Fibroblast of the conjunctiva (primary cell): ENCODE measurements at places on chromosomes 6 and 20.

- peak; percentile 1 for DNase-seq
Observed at GRCh38 chr6:109978174-109979032, at the start of gene GPR6. Gene GPR6, plus strand, starts transcription at chr6:109978311. Its CDS starts 802 bp downstream, at chr6:109979113.

GRCh38 chr6:86215323-86215722, 572.6 kb upstream of the SYNCRIP start:
- no peak for DNase-seq

DNA sequence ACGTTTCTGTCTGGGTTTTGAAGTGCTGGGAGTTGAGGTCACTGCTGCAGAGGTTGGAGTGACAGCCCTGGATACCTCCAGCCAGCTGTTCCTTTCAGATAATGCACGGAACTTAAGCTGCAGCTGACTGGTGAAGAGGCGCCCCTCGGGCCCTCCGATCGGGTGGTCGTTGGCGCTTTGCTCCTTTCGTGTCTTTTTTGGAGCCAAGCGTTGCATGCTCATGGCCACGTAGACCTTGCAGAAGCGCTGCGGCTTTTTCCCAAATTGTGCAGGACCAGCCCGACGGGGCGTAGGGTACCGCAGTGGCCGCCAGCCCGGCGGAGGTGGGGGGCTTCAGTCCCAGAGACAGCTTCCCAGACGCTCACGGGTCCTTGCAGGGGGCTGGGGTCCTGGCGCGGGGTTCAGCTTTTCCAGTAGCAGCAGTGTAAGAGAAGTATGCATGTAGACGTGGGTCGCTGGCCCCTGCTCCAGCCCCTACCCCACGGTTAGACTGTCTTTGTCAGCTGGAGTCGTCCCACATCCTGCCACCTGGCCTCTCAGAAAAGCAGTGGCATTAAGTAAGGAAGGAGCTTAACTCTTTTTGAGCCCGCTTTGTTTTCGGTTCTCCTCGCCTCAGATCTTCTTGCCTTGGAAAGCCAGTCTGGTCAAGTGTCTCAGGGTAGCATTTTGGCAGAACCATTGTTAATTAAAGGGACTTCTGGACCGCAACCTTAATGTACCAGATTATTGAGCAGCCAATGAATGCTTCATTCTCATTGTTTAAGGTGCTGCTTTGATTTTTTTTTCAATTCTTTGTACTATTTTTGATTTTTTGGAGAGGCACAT, 838 bp downstream of the TNFAIP3 start:
- no peak for DNase-seq

GRCh38 chr6:1759870-1760269, 150.2 kb downstream of the FOXC1 start:
- no peak for DNase-seq

DNA sequence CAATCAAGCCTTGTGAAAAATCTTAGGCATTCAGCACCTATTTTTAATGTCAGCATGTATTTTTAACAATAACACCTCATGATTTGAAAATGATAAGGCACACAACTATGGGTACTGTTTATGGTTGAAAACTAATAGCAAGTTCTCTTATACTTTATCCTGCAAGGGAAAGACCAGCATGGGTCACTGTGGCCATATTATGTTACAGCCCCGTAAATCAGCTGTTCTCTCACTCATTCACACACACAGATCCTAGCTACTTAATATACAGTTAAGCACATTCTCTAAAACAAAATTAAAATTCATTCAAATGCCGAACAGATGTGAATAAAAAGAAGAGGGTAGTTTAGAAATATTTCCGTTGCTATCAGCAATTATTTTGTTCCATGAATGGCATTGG, 224.4 kb downstream of the OGFRL1 start:
- DNase-seq: no peak

DNA sequence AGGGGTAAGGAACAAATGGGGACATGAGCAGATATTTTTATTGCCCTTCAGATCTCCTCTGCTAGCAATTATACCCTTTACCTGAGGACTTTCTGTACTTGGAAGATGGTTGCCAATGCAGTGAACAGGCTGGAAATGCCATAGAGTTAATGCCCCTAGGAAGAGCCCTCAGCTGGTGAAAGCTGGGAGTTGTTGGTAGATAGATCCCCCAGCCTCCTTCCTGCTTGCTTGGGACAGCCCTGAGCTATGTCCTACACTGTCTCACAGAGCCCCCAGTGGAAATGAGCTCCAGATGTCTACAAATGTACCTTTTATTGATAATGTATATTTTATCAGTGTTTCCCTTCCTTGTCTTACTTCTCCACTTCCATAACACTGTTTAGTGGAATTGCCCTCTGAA, 87.6 kb upstream of the PAK5 start:
- no peak for DNase-seq

- DNase-seq: no peak
Observed at GRCh38 chr6:156379392-156380289, 397.5 kb upstream of the ARID1B start.
